T47D (cell line): ENCODE measurements at places on chromosomes 5 and 9.
A peak's percentile ranks its signal among the peaks of the same experiment; 100 is the strongest.

DNA sequence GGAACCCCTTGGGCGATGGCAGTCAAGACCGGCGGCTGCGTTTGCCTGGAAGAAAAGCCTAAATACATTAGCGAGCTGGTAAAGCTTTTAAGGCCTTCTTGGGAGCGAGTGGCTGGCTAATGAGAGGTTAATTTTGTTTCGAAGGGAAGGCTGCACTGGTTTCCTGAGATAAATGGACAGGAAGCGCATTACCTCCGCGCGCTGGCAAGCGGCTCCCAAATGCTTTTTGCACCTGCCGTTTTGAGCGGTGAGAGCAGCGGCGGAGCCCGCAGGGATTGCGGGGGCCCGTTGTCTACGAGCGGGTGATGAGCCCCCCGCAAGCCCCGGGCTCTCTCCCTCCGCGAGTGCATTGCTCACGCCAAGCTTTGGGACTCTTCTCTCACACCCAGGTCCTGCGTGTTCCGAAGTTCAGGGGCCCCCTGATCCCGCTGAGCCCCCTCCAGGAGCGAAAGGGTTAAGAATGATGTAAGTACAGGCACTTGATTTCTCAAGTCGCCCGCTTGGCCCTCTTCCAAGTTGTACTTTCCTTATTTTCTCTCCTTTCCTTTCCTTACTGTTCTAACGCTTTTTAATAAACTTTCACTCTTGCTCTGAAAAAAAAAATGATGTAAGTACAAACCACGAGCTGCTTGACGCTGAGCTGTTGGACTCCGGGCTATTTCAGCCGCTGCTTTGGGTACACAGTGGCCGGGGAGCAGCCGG lies 3.1 kb upstream of the RGMB start:
- no peak for DNase-seq

DNA sequence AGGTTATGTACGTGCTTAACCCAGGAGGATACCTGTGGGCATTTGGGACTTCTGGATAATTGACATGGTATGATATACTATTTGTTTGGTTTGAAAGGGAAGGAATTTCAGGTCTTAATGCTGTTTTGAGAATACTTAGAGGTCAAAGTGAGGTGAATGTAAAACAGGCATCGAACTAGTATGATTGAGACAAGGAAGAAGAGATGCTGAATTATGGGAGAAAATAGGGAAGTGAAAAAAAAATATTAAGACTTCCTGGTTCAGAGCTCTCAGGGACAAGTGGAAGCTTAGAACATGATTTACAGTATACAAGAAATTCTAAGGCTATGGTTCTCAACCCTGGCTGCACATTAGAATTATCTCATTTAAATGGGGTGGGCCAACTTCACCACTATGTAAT lies 115.3 kb downstream of the CD180 start:
- DNase-seq = no peak

DNA sequence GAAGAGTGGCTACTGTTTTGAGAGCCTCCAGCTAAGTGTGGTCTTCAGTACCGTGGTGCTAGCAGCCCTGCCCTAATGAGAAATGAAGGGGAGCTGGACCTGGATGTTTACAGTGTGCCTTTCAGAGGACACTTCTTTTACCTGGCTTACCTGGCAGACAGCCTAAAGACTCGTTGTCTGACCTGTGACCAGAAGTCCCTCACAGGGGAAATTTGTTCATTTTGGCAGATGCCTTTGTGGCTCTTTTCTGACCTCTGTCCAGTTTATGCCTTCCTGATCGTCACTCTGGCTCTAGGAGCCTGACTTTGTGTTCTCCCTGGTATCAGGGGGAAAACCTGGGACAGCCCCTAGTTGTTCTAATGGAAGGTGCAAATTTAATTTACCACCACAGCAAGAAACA lies 475.1 kb downstream of the DMRTA1 start:
- DNase-seq = no peak

DNA sequence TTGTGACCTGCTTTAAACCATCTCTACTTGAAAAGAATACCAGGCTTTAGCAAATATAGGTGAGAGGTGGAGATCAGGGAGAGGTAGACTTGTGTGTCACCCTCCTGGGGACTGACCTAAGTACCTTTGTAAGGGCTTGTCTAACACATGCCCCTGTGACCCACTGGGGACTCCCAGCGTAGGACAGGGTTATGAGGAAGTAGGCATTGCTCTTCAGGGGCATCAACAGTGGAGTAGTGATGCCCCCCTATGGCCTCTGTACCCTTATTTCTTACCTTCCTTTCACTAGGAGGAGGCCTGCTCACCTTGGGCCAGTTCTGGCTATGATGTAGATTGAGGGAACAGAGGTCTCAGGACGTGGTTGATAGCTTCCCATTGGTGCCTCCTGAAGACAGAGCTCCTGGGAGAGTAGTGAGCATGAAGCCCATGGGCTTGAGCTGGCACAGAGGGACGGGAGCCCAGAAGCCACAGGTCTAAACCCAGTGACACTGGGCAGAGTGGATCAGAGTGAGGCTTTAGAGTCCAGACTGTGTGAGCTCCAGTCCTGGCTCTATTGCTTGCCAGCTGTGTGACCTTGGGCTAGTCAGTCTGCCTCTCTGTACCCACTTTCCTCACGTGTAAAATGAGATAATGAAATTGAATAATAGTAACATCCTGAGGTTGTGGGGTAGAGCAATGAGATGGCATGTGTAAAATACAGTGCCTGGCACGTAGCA lies 191.7 kb downstream of the AOPEP start:
- DNase-seq = no peak

GRCh38 chr9:121773286-121773953 lies 122.0 kb downstream of the DAB2IP start:
- DNase-seq = no peak

DNA sequence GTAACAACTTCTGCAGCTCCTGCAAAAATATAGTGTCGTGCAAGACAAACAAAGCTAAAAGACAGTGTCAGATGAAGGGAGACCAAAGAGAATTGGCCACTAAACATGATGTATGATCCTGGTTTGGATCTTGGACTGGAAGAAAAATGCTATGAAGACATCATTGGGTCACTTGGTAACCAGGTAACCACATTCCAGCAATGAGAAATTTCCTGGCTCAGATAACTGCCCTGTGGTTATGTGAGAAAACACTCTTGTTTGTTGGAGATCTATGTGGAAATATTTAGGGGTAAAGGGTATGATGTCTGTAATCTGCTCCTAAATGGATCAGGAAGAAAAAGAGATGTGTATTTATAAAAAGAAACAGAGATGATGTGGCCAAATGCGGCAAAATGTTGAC lies 45.5 kb upstream of the ANKRD33B start:
- DNase-seq = peak; percentile 55

- DNase-seq = no peak
These were observed 175.8 kb upstream of the ADCY2 start for GRCh38 chr5:7220156-7220555.

DNA sequence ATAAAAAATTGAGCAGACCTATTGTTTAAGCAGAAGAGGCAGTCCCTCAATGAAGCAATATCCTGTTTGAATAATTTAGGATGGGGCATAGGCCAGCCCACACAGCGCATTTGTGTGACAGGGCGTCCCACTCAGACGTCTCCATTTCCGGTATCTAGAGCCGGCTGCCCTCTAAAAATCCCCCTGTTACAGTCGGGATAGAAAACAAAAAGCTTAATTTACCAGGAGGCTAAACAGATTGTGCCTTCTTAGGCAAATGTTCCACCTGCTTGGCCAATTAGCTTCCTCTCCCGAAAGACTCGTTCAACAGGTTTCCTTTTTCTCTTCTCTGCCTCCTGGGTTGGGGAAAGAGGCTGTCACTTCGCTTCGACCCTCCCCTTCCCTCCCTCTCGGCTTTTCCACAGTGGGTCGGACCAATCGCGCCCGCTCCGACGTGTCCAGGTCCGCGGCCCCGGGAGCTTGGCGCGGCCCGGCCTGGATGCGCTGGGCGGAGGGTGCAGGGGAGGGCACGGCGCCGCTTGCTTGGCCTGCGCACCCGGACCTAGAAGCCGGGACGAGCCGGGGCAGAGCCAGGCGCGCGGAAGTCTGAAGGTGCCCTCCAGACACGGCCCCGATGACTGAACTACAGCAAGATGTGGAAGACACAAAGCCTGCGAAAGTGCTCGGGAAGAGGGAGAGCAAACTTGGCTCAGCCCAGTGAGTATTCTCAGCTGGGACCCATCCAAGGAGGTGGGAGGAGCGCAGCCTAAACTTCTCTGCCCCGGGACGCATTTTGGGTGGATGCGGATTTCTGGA lies at the start of gene GRAMD2B:
TSS of gene GRAMD2B (plus strand) at position 416 of the 795 bp plus-strand sequence. CDS start at position 614, 198 bp downstream.
- peak; percentile 99 for DNase-seq

DNA sequence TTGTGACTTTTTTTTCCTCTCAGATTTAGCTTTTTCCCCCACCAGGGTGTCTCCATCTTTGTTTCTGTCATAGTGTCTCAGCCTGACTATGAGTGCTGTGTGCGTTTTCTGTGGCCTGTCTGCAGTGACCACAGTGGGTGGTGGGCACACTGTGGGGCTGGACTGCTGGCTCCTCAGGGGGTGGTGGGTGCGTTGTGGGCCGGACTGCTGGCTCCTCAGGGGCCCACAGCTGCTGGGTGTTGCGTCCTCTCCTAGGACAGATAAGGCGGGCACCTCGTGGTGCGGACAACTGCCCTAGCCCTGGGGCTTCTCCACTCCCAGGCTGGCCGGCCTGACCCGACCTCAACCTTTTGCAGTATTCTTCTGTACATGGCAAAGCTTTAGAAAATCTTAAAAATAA lies 100.4 kb downstream of the EHMT1 start:
- no peak for DNase-seq

DNA sequence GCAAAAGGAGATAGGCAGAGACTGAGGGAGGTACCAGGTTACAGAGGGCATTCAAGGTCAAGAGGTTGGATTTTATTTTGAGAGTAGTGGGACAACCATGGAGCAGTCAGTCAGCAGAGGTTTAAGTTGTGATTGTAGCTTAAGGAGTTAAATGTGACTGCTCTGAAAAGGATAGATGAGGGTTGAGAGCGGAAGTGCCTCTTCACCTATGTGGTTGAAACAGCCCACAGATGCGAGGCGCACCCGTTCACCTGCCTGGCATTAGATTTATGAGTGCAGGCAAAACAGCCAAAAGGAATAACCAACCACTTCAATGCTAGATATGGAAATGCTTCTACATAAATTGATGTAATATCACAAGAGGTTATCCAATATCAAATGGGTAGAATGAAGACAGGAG lies 8.4 kb downstream of the ZNF474 start:
- no peak for DNase-seq

- DNase-seq = no peak
These were observed 52.2 kb downstream of the ACTL7B start for GRCh38 chr9:108803428-108804065.

DNA sequence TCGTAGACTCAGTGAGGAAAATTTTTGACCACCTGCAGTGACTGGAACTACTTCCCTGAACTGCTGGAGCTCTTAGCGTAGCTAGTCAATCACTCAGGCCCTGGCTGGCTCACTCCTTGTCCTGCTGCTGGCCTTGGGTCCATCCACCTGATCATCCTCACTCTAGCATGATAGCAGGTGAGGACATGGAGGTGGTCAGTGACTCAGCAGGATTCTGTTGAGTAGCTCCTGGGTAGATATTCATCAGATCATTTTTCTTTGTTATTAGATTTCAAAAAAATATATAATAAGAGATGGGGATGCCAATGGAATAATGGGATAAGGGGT lies 25.0 kb upstream of the SEMA4D start:
- no peak for DNase-seq

- no peak for DNase-seq
These were observed 315.1 kb downstream of the CCDC171 start for GRCh38 chr9:15867988-15868387.

GRCh38 chr5:35089334-35090314 lies 41.9 kb upstream of the AGXT2 start:
- DNase-seq = peak; percentile 73

DNA sequence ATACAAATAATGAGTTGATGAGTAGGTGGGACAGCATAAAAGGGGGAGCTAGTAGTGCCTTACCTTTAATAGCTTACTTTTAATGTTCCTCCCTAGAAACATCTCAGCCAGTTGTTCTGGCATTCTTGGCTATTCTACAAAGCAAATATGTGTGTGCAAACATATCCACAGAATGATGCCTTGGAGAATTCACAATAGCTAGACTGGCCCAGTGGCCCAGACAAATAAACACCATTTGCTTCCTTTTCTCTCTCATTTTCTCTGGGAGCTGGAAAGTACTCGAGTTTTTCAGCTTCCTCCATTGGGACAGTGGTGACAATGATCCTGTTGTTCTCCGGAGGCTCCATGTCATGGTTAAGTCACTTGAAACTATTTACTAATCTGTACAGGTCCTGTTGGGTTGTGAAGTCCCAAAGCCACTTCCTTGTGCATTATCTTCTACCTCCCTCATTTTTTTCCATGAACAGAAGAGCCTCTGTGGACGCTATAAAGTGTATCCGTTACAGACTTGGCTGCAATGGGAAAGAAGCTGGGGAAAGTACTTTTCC lies 122.9 kb downstream of the DMAC1 start:
- no peak for DNase-seq

DNA sequence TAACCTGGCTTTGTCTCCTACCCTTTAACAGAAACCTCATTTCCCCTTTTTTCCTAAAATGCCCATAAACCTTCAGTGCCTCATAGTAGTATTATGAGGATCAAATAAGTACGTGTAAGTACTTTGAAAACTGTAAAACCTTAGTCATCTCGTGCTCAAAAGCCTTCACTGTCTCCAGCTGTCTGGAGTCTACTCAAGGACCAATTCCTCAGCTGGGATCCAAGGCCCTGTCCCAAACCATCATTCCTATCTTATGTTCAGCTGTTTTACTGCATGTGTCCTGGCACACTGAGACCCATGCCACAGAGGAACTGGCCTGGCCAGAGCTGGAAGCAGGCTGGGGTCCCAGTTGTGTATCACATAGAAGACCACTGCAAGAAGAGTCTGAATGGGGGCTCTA lies 15.9 kb downstream of the ADAMTSL1 start:
- no peak for DNase-seq

DNA sequence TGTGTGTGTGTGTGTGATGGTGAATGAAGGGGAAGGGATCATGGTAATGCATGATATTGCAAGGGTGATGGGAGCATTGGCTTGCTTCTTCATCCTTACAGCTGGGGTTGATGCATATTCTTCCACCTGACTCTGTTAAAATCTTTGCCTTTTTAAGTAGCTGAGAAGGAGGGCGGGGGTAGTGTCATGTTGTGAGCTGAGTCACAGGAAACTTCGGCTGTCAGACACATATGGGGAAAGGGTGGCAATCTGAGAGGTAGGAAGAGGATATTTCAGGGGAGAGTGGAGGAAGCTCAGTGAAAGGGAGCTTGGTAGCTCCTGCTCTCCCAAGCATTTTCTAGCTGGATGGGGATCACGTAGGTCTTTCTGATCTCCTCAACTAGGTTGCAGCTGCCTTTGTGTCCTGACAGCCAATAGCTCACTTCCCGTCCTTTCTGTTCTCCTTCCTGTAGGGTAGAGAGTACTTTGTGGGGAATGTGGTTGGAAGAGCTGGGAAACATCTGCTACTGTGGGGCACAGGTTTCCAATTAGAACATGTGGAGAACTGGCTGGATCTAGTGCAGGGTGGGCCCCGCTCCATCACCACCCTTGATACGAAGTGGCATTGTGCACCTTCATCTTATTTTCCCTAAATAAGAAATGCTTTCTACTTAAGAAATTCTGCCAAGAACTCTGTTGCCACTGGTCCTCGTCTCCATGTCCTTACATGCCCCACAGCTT lies 18.1 kb upstream of the CLK4 start:
- DNase-seq = no peak
